ENCODE measurements at places on chromosomes 5 and 9.

DNA sequence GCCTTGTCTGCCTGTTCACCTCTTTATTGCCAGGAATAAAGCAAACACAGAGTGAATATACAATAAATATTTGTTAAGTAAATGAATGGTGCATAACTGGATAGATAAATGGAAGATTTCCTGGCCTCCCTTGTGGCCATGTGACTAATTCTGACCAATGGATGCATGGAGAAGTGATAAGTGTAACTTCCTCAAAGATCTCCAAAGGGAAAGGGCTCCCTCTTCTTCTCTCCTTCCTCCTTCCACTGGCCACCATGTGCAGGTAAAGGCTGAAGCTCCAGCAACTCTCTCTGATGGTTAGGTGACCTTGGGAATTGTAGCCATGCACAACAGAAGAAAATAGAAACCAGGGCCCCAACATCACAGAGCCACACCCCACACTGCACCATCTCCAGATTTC is 174.4 kb downstream of the EBF1 start:
- no peaks in the 10 kb centered on the region for H3K4me1 ChIP-seq
- no peak for DNase-seq
- H3K27me3 ChIP-seq, result no peaks in the 10 kb centered on the region
- no peak overlapping the region for H3K4me3 ChIP-seq

GRCh38 chr5:39518516-39518915 is 93.7 kb upstream of the DAB2 start:
- H3K36me3 ChIP-seq, result no peaks in the 10 kb centered on the region
- no peak overlapping the region for H3K4me3 ChIP-seq

- no peak overlapping the region for H3K27ac ChIP-seq
- H3K4me1 ChIP-seq, result peaks cover 37% of the 10 kb centered on the region
- no peak overlapping the region for H3K4me3 ChIP-seq
- peaks cover 38% of the 10 kb centered on the region for H3K27me3 ChIP-seq
- no peaks in the 10 kb centered on the region for H3K36me3 ChIP-seq
These were observed 9.6 kb downstream of the LMX1B start for GRCh38 chr9:126623314-126623666.

GRCh38 chr5:66529704-66530103 is 66.5 kb upstream of the MAST4 start:
- H3K36me3 ChIP-seq, result no peaks in the 10 kb centered on the region
- no peaks in the 10 kb centered on the region for H3K27me3 ChIP-seq
- DNase-seq, result no peak
- H3K4me1 ChIP-seq, result no peaks in the 10 kb centered on the region
- H3K4me3 ChIP-seq, result no peak overlapping the region

DNA sequence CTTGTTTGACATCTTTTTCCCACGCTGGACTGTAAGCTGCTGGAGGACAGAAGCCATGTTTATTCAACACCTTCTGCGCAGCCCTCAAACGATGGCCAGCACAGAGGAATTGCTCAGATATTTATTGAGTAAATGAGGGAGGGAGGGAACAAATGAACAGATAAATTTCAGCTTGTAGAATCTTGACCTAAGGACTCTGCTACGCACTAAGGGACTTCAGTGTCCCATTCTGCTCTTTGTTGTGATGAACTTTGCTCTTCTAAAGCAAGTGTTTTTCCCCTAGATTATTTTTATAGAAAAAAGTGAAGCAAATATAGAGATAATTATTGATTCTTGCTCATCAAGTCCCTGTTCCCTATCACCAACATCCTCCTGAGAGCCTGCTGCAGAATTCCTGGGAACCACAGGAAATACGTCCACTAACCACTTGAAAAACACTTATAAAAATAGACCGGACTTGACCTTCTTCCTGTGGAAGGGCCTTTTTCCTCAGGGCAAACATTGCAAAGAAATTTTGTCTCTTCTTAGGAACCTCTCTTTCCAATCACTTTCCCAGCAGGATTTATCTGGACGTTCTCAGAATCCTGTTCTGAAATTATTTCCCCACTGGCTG is 54.9 kb downstream of the FGF1 start:
- no peak overlapping the region for H3K27ac ChIP-seq
- H3K27me3 ChIP-seq, result no peaks in the 10 kb centered on the region
- H3K4me3 ChIP-seq, result no peak overlapping the region
- H3K4me1 ChIP-seq, result no peaks in the 10 kb centered on the region
- H3K36me3 ChIP-seq, result no peaks in the 10 kb centered on the region
